ENCODE measurements at places on chromosomes 2 and 18.

GRCh38 chr2:160375802-160376469 lies 117.7 kb downstream of the RBMS1 start:
- DNase-seq = no peak

DNA sequence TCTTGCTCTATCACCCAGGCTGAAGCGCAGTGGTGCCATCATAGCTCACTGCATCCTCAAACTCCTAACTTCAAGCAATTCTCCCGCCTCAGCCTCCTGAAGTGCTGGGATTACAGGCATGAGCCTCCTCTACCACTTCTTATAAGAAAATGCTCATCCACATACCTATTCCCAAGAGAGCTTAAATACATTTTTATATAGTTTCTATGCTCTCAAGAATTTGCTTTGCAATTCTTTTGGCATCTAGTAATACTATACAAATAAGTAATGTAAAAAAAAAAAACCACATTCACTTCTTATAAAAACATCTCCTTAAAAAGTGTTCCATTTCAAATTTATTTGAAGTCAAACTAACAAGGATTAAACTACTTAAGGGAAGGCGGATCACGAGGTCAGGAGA lies 197.3 kb downstream of the DNAH7 start:
- no peak for DNase-seq

DNA sequence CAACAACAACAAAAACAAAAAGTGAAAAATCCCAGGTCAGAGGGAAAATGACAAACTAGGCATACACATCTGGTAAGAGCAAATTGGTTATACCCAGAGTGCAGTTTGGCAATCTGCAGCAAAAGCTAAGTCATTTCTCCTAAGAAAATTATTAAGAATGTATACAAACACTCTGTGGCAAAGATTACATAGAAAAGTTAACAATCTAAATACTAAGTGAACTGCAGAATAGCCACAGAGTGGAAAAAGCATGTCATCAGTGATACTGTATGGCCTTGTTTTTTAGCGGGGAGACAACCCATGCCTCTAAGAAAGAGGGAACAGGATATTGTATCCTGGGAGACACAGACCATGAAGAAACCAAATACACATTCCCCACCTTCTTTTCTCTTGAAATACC lies 136.0 kb upstream of the ITGB6 start:
- DNase-seq = no peak

GRCh38 chr2:98654699-98655495 lies 46.5 kb downstream of the UNC50 start:
- DNase-seq = peak; percentile 53

- no peak for DNase-seq
Measured at GRCh38 chr2:237996021-237996593, 29.3 kb downstream of the UBE2F start.

- no peak for DNase-seq
Measured at GRCh38 chr2:68743531-68743930, 8.9 kb downstream of the ARHGAP25 start.

DNA sequence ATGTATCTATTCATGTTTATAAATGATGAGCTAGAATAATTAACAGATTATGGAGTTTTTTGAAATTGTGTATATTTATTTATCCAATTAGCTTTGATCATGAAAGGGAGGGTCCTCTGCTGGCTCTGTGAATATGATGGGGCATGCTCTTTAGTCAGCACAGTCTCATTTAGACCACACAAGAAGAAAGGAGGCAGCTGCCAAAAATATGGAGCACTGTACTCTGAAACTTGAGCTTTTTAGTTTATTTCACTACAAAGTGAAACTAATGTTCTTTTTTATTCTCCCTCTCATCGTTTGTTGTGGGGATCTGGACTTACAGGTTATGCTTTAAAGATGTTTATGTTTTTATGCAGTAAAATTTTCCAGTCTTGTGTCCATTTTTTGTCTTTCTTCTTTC lies 266.9 kb upstream of the GULP1 start:
- no peak for DNase-seq

GRCh38 chr18:64208516-64208915 lies 59.6 kb upstream of the LINC00305 start:
- no peak for DNase-seq

- DNase-seq = no peak
Measured at GRCh38 chr2:69046221-69046662, 33.3 kb downstream of the ANTXR1 start.

GRCh38 chr2:165568361-165568760 lies 98.9 kb downstream of the CSRNP3 start:
- no peak for DNase-seq

GRCh38 chr2:224952936-224953657 lies 89.2 kb downstream of the DOCK10 start:
- DNase-seq = peak; percentile 61

GRCh38 chr2:84919885-84920580 lies 14.6 kb downstream of the TMSB10 start:
- peak; percentile 75 for DNase-seq

DNA sequence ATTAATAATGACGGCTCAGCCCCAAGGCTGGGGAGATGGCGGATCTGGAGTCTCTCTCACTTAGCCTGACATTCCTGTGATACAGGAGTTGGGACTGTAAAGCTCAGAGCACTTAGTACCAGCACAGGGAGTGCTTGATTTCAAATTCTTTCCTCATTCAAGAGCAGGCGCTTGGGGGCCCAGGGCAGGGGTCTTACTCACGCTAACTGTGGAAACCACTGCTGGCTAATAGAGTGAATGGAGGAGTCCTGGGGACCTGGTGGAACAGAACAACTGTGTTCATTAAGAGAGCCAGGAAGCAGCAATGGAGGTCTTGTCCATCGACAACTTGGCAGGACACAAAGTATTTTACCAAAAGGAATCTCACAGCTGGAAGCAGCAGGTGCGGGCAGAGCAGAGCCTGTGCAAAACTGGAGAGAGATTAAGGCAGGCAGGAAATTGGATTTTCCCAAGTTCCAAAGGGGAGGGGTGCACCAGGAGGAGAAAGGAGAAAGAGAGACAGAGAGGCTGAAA lies 358.9 kb downstream of the TNS1 start:
- no peak for DNase-seq

DNA sequence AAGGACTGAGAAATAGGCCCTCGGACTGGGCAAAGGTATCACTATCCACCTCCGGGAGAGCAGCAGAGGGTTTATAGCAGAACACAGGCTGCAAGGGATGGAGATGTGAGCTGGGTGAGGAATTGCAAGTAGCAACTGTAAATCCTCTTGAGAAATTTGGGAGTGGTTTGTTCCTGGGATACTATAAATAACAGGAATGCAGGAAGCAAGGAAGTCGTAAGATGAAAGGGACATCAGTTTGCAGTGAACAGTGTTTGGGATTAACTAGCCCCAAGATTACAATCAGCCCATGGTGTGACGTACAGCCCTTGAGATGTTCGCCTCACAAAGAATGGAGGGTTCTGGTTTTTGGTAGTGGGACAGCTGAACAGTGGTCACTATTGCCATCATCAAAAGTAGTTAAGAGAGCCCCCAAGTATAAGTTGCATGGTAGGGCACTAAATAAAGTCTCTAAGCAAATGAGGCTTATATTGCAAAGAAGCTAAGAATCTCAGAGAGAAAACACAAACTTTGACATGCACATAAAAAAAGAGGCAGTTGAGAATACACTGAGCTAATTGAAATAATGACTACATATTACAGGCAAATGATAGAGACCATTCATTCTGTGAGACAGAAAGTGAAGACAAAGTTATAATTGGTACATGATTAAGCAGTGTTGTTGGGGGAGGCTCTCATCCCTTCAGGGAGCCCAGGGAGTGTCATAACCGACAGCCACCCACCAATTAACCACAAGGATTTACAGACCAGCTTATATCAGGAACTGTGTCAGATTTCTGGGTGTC lies 362.5 kb upstream of the ACVR2A start:
- DNase-seq = no peak

All from activated naive CD4-positive, alpha-beta T cell treated with anti-CD3 and anti-CD28 coated beads for 36 hours (primary cell).